ENCODE measurements at places on chromosomes 6 and 20.

DNA sequence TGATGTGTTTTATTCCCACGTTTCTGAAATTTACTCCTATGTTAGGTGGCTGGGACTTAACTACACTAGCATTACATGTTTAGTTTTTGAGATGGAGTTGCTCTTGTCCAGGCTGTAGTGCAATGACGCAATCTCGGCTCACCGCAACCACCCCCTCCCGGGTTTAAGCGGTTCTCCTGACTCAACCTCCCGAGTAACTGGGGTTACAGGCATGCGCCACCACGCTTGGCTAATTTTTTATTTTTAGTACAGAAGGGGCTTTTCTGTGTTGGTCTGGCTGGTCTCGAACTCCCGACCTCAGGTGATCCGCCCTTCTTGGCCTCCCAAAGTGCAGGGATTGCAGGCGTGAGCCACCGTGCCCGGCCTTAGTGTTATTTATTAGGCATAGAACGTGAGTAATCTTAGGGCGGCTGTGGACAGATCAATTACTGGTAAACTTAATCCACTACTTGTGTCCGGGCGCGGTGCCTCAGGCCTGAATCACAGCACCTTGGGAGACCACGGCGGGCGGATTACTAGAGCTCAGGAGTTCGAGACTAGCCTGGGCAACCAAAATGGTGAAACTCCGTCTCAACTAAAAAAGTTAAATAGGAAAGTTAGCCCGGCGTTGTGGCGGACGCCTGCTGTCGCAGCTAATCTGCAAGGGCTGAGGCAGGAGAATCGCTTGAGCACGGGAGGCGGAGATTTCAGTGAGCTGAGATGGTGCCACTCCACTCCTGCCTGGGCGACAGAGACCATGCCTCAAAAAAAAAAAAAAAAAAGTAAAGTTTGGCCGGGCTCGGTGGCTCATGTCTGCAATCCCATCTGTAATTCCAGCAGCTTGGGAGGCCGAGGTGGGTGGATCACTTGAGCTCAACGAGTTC is 123.7 kb upstream of the BTN3A2 start:
- no peak for DNase-seq

GRCh38 chr6:111068866-111069234 is 18.5 kb upstream of the SLC16A10 start:
- DNase-seq: no peak

DNA sequence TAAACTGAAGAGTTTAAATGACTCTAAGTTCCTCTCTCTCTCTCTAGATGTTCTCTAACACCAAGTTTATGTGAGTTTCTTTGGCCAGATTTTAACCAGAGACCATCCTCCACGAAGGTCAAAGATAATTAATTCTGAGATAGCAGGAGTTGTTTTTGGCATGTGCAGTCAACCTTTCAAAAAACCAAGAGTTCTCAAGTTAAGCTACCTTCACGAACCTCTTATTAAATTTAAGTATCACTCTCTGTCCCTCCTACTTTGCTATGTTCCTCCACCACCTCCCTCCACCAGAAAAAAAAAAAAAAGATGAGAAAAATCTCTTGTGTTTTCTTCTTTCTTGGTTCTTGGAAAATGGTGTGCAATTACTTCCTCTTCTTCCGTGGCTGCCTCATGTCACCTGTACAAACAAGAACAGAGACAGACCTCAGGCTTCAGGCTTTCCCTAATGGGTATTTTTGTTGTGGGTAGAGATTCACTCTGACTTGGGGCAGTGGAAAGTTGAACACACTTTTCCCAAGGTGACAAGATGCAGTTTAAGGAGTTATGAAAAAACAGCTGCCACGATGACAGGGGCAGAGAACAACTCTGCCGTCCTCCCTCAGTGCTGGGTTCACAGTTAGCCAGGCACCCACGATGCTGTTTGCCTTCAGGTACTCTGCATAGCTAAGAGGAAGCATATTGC is 64.3 kb downstream of the ADTRP start:
- DNase-seq: no peak

- no peak for DNase-seq
Measured at GRCh38 chr6:7101290-7101689, 6.5 kb upstream of the RREB1 start.

DNA sequence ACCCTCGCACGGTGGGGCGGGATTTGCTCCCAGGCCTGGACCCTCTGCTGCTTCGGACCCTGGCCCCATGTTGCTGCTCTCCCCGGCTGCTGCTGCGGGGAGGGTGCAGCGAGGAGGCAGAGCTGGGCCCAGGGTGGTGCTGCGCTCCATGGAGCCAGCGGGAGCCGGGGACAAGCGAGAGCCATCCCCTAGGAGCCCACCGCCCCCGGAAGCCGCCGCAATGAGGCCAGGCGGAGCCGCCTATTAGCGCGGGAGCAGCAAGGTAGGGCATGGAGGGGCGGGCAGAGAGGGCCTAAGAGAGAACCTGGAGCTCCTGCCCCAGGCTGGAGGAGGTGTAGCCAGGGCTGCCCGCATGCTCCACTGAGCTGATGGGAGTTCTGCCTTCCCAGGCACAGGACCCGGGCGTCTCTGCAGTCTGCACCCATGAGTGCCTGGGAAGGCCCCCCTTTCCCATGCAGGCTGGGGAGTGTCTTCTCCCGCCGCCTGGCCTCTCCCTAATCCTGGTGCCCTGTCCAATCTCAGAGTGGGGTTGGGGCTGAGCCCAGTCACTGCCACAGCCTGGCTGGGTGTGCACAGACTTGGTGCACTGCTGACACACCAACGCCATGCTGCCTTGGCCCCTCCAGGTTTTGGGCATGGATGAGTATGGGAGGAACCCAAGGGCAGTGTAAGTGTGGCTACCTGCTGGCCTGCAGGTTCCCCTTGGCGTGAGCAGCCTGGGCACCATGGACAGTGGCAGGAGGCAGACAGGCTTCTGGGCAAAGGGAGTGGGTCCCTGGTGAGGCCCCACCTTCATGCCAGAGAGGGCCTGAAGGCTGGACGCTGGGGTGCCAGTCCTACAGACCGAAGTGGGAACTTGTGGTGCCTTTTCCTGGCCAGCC is 360.6 kb upstream of the MAP3K7 start:
- DNase-seq: no peak

DNA sequence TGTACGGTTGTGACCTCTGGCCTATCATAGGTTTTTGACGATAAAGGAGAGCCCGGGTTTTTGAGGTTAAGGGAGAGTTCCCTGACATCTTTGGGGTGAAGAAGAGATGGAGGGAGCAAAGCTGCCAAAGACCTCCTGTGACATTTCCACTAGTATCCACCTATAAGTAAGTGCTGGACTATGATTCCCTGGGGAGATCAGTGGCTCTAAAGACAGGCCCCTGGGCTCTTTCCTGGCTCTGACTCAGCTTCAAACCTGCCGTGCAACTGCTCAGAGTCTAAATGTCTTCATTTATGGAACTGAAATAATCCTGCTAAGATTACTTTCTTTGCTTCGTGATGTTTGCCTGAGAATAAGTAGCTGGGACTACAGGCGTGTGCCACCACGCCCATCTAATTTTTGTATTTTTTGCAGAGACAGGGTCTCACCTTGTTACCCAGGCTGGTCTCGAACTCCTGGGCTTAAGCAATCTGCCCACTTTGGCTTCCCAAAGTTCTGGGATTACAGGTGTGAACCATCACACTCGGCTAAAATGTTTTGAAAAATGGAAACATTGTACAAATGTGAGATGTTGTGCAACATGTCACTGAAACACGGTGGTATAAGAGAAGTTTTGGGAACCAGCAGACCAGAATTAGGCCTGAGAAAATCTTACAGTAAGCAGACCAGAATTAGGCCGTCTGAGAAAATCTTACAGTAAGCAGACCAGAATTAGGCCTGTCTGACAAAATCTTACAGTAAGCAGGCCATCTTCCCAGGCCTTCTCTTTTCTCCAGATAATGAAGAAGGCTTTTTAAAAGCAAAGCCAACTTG is 1.1 kb upstream of the PAQR8 start:
- no peak for DNase-seq

DNA sequence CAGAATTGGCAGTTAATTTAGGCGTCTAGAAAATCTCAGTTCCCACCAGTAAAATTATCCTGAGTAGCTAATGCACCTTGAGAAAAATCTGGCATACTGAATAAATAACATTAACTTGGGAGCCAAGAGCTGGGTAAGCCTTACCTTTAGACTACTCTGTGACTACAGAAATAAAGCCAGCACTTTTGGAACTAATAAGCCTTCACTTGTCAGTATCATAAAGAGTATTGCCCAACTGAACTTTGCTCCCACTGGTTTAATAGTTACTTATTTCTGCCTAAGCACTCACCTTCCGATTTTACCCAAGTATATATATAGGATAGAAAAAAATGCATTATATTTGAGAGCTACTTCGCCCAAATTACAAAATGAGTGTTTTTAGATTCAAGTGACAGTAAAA is 10.7 kb downstream of the FAM8A1 start:
- DNase-seq: no peak

GRCh38 chr6:18551228-18551627 is 164.1 kb downstream of the RNF144B start:
- no peak for DNase-seq

DNA sequence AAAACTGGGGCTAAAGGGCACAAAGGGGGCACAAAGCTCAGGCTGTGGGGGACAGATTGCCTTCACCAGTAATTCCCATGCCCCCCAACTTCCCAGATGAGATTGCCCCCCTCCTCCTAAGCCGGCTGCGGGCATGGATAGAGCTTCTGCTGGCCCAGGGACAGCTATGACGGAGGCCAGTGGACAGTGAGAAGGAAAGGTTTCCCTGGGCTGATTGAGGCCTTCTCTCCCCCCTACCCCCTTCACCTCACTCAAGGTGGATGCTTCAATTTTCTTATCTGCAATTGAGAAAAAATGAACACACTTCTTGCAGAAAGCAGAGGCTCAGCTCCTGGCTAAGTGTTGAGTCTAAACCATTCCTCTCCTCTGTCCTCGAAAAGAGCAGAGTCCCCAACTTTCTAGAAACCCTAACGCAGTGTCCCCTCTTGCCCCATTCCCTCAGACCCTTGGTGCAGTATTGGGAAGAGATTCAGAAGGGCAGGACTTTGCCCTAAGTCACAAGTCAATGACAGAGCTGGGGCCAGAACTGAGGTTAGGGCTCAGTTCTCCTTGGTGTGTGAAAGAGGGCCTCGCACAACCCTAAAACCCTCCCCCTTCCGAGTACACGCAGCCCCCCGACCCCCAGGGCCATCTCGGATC is 808 bp downstream of the SDC4 start:
- DNase-seq: no peak

- DNase-seq: no peak
Measured at GRCh38 chr6:40419377-40419776, 167.8 kb downstream of the LRFN2 start.

- DNase-seq: no peak
Measured at GRCh38 chr20:25437153-25437581, 29.7 kb downstream of the GINS1 start.

DNA sequence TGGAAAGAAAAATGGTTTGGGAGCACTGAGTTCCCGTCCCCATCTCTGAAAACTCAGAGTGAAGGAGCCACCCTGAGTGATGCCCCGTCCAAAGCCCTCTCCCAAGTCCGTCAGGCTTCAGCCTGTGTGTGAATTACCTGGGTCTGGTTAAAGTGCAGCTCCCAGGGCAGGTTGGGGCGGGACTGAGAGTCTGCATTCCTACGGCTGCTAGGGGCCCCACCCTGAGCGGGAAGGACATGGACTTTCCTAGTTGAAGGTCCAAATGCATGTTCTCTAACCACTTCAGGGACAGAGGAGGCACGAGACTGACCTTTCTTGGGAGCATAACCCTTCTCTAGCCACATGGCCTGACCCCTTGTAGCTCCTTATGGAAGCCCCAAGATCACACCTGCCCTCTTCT is 97.2 kb downstream of the SYNDIG1 start:
- no peak for DNase-seq

DNA sequence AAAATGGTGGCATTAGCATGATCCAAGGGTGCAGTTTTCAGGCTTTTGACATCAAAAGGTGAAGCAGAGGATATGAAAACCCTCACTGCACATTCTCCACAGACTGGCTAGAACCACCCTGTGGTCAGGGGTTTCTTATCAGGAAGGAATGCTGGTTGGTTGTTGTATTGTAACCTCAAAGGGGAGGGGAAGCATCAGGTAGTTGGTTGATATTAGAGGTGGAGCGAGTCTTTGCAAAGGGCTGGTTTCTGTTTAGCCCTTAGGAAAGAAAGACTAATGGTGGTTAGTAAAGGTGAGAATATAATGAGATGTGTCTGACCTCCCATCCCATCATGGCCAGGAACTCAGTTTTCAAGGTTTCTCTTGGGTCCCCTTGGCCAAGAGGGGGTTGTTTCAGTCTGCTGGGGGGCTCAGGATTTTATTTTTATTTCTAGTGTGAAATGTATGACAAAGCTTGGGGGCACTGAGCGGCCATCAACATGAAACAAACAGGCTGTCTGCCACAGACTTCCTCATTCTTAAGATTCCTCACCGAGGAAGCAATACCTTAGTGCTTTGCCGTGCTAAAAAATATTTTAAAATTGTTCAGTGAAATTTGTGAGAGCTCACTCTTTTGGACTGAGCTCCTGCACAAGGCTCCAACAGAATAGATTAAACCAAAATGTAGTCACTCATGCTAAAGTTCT is 47.5 kb upstream of the PROKR2 start:
- DNase-seq: no peak

GRCh38 chr6:134199848-134200606 is 117.9 kb downstream of the SGK1 start:
- DNase-seq: no peak

DNA sequence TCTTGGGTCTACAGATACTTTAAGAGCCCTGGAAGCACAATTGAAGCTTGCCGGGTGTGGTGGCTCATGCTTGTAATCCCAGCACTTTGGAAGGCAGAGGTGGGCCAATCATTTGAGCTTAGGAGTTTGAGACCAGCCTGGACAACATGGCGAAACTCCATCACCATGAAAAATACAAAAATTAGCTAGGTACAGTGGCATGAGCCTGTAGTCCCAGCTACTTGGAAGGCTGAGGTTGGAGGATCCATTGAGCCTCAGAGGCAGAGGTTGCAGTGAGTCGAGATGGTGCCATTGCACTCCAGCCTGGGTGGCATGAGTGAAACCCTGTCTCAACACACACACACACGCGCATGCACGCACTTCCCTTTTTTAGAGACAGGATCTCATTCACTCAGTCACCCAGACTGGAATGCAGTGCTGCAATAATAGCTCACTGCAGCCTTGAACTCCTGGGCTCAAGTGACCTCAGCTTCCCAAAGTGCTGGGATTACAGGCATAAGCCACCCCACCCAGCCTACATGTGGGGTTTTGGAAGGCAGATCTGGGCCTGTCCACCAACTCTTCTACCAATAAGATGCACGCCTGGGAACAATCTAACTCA is 182.5 kb upstream of the JARID2 start:
- DNase-seq: no peak

- DNase-seq: no peak
Measured at GRCh38 chr20:48301189-48301588, 515.9 kb upstream of the SULF2 start.

GRCh38 chr20:17533396-17533795 is 2.2 kb upstream of the BFSP1 start:
- peak; percentile 4 for DNase-seq

- no peak for DNase-seq
Measured at GRCh38 chr6:166673309-166673708, 46.3 kb upstream of the RPS6KA2 start.

- DNase-seq: no peak
Measured at GRCh38 chr6:124943658-124944057, 18.6 kb upstream of the RNF217 start.

All from NCI-H1048 (cell line).